ENCODE measurements at places on chromosomes 1 and 21.

DNA sequence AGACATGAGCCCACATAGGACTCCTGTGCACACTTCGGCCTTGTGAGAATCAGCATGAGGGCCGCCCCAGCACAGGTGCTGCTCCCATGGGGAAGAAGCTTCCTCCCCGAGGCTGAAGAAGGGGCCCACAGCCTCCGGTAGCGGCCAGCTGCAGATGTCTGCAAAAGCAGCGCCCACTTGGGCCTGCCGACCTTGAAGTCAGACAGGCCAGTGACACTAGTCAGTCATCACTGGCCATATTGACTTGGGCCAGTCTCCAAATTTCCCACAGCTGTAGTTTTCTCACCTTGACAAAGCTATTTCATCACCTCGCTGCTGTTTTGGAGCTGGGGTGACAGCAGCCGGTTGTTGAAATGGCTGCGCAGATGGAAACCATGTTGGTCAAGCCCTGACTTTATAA is 83.0 kb downstream of the RIPK4 start:
- no peak for DNase-seq

DNA sequence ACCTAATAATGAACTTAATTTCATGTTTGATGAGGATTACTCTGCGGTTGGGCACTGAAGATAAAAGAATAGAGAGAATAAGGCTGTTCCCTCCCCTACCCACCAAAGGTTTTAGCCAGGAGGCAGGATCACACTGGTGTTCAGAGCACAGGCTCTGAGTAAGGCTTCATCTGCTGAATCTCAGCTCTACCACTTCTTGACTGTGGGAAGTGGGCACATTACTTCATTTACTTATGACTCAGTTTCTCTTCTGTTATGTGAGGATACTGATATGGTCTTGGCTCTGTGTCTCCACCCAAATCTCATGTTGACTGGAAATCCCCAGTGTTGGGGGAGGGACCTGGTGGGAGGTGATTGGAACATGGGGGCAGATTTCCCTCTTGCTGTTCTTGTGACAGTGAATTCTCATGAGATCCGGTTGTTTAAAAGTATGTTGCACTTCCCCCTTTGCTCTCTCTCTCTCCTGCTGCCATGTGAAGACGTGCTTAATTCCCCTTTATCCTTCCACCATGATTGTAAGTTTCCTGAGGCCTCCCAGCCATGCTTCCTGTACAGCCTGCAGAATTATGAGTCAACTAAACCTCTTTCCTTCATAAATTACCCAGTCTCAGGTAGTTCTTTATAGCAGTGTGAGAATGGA is 79.7 kb downstream of the SMYD2 start:
- DNase-seq, result no peak

GRCh38 chr1:30895944-30896660 is 12.5 kb downstream of the SDC3 start:
- no peak for DNase-seq

DNA sequence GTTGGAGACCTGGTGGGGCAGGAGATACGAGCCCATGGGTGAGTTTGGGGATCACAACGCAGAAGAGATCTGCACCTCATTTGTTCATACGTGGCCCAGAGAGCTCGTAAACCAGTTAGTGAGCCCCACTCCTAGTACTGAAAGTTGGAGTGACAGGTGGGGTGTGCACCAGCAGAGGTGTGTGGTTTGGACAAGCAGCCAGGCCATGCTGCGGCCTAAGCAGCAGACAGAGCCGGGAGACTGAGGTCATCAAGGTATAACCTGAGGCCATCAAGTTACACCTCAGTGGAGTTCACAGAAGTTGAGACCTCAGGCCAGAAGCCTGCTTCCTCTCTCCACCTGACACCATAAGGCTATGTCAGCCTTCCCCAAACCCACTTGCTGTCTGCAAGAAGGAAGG is 27.6 kb downstream of the KCNJ6 start:
- DNase-seq, result no peak

- no peak for DNase-seq
These were observed 7.7 kb downstream of the PADI1 start for GRCh38 chr1:17212487-17213121.

DNA sequence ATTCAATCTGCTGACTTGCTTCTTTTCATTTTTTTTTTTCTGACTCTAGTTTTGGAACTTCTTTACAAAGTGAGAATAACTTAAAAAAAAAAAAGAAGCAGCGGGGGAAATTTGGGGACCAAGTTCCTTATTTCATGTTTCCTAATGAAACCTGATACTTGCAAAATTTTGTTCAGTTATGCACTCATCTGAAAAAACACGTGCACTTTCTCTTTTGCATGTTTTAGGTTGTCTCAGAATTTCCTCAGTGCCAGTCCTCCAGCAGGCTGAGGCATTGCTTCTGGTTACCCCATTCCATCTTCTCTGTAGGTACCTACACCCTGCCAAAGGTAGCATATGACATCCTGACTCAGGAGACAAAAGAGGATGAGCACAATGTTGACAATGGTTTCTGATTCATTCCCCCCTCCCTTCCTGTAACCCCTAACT is 299.7 kb downstream of the GRIK1 start:
- no peak for DNase-seq

DNA sequence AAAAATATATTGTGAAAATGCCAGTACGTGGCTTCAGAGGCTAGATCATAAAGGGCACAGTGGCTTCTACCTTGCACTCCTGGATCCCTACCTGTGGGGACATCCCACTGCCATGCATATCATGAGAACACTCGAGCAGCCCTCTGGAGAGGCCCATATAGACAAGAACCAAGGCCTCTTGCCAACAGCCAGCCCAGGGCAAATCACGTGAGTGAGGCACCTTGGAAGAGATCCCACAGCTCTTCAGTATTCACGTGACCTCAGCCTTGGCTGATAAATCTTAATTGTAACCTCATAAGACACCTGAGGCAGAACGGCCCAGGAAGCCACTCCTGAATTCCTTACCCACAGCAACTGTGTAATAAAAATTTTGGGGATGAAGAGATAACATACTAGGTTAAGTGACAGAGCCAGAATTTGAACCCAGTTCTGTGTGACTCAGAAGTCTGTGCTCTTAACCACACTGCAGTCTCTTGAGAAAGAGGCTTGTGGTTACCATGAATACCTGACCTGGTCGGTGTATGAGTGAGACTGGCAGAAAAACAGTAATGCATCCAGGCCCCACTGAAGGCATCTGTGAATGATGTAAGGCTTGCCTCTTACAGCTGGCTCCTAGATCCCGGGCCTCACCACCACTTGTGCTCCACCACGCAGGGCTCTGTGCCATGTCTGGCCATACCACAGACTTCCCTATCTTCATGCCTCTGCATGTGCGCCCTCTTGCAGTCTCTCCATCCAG is 6.9 kb upstream of the A3GALT2 start:
- DNase-seq, result no peak

DNA sequence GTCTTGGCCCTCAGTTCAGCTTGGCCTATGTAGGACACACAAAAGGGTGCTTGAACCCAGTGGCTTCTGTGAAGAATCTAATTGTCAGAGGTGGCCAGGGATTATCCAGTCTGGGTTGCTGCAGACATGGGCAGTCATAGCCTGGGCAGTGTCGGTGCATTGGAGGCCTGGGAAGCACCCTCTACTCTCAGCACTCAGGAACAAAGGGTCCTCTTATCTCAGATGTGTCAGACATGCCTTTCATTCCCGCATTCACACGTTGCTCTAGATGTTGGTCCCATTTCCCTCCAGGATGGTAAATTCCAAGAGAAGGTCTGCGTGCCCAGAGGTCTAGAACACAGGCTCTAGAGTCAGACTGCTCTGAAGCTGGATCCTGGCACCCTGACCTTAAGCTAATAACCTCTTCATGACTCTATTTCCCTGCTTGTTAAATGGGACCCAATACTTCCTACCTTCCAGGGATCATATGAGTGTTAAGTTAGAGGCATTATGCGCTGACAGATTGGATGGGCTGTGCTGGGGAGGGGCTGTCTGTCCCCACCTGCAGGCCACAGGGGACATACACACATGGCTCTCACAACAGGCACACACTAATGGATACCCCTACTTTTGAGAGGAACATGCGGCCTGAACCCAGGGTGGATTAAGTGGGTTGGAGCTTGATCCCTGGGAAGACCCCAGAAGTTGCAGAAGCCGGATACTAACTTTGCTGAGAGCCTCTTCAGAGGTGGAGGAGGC is 16.5 kb upstream of the EDN2 start:
- no peak for DNase-seq

DNA sequence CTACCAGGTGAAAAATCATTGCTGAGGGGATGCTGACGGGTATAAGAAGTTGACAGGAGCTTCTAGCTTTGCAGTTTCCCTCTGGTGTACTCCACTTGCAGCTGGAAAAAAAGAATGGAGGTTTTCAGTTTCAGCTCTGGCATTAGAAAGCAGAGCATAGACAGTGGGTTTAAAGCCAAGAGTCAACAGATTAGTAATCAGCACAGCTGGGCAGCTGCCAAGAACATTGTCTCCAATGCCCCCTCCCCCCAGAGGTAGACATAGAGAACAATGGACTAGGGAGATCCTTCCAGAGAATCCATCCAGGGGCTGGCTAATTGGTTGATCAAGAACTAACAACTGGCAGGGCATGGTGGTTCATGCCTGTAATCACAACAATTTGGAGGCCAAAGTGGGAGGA is 10.1 kb upstream of the ZBTB8B start:
- DNase-seq, result no peak

- DNase-seq, result no peak
These were observed 53.6 kb upstream of the MUTYH start for GRCh38 chr1:45393718-45394302.

GRCh38 chr1:64856553-64856952 is 109.8 kb downstream of the JAK1 start:
- DNase-seq, result no peak

DNA sequence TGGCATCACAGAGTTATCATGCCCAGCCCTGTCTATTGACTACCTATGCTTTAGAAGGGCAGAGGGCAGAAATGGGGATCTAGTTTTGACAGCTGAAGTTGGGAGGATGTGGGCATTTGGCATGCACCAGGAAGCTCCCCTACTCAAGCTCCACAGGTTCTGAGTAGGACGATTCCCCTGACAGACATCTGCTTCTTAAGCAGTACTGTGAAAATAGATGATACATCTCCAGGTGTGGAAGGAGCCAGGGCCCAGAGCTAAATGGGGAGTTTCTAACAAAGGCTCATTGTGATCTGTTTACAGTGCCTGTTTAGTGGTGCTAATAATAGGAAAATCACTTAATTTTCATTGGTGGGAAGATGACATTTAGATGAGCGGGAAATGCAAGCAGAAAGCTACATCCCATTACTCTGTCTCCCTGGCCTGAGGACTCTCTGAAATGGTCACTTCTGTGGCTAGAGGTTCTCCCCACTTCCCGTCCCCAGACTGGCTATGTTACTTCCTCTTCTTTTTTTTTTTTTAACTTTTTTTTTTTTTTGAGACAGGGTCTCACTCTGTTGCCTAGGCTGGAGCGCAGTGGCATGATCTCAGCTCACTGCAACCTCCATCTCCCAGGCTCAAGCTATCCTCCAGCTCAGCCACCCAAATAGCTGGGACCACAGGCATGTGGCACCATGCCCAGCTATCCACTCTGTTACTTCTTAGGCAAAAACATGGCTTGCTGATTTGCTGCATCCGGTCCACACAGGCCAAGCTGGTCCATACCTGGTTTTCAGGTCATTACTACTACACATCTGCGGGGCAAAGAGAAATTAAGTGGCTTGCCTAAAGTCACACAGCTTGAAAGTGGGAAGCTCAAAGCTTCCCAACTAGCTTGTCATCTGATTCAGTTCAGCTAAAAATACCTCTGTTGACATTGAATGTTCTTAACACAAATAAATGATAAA is 23.2 kb upstream of the CNIH3 start:
- DNase-seq, result no peak

DNA sequence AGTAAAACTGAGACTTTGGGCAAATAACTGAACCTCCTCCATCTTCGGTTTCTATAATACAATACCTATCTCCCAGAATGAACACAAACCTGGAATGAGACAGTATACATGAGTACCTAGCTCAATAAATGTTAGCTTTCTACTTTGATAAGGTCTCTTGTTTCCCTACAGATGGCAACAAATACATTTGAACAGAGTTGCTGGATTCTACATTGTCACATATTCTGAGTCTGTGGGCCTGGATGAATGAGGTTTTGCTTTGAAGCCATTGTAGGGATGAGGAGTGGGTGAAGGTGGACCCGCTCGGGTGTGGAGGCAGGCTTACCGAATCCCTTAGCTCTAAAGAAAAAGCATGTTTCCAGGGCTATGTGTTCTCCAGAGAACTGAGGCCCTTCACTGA is 13.9 kb upstream of the FYB2 start:
- DNase-seq, result no peak

DNA sequence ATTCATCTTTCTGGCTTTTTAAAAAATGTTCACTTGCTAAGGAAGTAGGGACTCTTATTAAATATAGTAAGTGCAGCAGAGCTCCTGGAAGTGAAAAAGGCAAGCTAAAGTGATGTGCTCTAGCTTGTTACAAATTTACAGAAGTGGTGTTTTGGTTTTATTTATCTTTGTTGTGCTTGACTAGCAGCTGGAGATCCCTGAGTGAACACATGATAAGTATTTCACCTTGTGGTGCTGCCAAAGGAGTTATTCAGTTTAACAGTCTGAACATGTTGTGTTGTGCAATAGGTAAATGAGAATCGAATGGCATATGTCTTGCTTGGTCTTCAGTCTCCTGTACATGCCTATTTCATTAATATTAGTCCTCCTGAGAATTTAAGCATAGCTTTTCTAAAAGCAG is 315.7 kb downstream of the TPR start:
- no peak for DNase-seq

- DNase-seq, result no peak
These were observed 143.0 kb downstream of the ZNF281 start for GRCh38 chr1:200266871-200267270.

DNA sequence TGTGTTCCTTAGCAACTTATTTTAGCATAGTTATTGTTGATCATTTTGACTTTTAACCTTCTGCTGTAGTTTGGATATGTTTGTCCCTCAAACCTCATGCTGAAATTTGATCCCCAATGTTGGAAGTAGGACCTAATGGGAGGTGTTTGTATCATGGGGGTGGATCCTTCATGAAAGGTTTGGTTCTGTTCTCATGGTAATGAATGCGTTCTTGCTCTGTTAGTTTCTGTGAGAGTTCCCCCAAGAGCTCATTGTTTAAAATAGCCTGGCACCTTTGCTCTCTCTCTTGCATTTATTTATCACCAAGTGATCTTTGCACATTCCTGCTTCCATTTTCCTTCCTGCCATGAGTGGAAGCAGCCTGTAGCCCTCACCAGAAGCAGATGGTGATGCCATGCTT is 372.1 kb upstream of the VAMP3 start:
- DNase-seq, result no peak

GRCh38 chr1:10950316-10951172 is 61.9 kb upstream of the TARDBP start:
- no peak for DNase-seq

DNA sequence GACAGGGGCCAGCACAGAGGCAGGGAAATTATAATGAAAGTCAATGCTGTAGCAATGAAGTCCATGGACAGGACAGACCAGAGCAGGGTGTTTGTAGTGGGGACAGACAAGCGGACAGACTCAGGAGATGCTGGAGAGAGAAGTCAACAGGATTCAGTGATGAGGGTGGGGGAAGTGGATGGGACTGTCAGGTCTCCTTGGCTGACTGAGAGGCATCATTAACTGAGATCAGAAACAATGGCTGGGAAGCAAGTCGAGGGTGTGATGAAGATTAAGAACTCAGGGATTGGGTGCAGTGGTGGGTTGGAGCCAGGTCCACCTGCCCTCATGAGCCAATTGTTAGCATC is 25.5 kb downstream of the CD58 start:
- no peak for DNase-seq
